ENCODE measurements at places on chromosomes 11 and 22.
A peak's percentile ranks its signal among the peaks of the same experiment; 100 is the strongest.

DNA sequence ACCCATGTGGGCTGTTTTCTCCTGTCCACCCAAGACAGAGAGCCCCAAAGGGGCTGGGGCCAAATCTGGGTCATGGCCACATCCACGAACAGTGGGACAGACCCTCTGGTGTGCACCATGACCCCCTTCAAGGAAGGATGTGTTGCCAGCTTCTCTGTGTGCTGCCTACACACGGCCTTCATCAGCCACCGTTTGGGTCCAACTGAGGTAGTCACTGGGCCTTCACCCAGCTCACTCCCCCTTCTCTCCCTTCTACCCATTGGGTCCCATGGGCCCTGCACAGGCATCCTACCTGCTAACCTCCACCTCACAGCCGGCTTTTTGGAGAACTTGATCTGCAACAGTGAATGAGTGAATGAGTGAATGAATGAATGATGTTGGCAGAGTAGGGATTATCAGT lies 1484.9 kb downstream of the BRD1 start:
- no peak for DNase-seq

GRCh38 chr11:8206251-8207079 lies 37.6 kb upstream of the RIC3 start:
- peak; percentile 91 for DNase-seq

- no peak for DNase-seq
These were observed at the start of gene TREH for GRCh38 chr11:118679483-118679882. TREH (minus strand) TSS chr11:118679650; CDS start chr11:118679627, 23 bp downstream.

DNA sequence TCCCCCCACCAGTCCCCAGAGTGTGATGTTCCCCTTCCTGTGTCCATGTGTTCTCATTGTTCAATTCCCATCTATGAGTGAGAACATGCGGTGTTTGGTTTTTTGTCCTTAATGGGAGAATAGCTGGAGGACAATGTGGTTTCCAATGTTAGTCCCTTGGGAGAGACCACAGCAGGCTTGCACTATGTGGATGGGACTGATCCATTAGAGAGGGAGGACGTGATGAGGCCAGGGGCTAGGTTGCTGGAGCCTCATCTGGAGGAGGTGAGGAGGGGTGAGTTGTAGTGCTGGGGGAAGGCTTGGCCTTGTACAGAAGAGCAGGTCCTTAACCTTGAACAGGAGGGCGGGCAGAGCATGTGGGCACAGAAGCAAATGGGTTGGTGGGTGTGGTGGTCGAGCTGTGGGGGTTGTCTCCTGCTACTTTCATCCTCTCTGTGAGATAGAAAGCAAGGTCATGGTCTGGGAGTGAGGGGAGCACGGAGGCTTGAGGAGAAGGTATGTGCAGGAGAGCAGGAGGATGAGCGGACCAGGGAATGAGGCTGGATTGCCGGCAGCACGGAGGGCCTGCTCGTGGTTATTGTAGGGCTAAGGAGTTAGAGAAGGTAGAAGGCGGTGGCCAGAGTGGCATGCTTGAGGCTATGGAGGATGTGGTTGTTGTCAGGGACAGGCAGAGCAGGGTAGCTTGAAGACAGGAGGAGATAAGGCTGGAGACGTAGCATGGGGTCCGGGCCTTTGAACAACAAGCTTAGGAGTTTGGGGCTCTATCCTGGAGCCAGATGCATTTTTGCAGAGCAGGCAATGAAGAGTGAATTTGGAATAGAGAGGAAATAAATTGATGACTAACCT lies 11.2 kb upstream of the SREBF2 start:
- DNase-seq, result no peak

DNA sequence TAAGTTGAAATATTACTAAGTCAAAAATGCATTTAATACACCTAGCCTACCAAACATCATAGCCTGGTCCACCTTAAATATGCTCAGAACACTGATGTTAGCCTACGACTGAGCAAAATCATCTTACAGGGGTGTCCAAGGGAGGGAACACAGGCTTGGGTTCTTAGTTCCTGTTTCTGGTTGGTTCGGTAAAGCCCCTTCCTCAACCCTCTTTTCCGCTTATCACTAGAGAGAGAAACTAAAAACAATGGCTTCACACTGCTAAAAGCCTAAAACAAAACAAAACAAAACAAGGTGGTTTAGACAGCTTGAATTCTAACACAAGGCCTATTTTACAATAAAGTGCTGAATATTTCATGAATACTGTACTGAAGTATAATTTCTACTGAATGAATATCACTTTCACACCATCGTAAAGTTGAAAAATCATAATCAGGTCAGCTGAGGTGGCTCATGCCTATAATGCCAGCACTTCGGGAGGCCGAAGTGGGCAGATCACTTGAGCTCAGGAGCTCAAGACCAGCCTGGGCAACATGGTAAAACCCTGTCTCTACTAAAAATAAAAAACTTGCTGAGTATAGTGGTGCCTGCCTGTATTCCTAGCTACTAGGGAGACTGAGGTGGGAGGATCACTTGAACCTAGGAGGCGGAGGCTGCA lies 118.0 kb downstream of the SIK3 start:
- DNase-seq, result no peak

DNA sequence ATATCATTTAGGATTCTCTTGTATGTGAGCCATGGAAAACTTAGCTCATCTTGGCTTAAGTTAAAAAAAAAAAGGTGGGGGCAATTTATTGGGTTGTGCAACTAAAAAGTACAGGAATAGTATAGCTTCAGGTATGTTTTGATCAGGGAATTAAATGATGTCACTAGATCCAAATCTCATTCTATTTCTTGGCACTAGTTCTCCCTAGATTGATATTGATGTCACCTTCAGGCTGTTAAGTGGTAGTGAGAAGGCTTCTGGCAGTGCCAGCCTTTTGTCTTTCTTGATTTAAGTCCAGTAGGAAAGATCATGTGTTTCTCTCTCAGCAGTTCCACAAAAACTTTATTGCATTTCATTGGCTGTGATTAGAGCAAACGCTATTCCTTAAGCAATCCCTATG lies 65.0 kb upstream of the ZBED5 start:
- DNase-seq, result no peak

GRCh38 chr11:96267496-96268032 lies 75.4 kb downstream of the MAML2 start:
- DNase-seq, result no peak

DNA sequence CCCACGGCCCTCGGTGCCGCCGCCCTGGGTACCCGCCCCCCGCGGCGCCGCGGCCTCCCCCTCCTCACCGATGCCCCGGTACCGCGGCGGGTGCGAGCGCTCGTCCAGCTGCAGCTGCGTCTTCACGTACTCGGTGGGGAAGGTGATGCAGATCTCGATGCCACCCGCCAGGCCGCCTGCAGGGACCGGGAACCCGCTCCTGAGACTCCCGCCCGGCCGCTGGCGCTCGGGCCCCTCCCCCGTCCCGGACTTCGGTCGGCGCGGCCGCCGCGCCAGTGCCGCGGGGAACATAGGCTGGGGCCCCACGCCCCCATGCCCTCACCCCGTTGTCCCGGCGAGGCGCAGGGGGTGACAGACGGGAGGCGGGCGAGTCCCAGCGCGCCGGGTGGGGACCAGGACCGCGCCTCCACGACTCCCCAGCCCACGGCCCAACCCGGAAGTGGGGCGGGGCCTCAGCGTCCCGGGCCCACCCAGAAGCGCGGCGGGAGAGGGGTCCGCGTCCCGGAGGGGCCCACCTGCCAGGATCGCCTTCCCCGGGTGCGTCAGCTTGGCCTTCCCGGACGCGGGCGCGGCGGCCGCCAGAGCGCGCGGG lies 375 bp downstream of the SLC25A1 start:
- DNase-seq, result no peak

DNA sequence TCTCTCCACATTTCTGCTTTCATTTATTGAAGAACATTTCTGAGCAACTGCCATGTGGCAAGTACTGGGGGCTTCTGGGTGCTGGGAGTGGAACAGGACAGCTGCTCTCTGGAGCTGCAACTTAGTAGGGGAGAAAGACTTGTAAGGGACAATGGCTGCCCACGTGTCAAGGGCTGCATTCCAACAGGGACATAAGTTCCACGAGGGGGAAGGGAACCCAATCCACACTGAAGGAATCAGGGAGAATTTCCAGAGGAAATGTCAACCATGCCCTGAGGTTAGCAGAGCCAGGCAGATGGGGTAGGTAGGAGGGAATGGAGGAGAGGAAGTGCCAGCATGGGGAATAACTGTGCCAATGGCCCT lies 1.7 kb downstream of the MAPK8IP2 start:
- no peak for DNase-seq

DNA sequence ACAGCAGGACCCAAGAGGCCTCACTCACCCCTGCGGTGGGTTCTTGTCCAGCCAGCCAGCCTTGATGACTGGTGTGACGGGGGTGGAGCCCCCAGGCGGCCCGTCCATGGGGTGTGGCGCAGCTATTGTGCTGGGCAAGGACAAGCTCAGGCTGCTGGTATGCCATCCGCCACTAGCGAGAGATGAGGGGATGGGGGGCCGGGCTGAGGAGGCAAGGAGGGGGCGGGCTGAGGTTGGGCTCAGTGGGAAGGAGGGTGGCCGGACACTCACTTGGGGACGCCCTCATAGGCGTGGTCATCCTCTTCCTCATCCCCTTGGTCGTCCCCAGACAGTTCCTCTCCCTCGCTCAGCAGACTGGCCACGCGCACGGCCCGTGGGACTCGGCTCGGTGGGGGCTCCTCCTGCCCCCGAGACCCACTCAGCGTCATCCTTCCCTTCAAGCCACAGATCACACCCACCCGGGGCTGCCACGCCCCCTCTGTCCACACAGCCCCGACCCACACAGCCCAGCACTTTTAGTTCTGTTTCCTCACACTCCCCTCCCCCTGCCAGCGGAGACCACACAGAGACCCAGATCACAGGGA lies 38.0 kb upstream of the PDE2A start:
- DNase-seq, result no peak

DNA sequence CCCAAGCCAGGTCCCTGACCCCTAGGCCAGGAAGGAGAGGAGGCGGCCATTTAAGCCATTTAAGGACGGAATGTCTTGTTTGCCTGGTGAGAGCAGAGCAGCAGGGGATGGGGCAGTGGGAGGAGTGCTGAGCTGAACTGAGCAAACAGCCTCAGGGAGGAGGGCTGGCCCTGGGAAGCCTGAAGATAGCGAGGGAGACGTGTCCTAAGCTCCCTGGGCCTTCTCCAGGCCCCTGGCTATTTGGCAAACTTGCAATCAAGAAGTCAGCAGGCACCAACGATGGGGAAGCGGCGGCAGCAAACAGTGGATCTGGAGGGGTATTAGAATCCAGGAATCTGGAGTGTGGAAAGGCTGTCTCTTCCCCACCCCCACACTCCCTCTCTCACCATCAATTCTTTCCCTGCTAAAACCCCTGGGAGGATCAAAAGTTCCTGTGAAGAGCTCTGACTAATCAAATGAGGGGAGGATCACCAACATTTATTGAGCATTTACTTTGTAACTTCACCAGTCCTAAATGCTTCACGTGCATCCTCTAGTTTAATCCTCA lies 8.8 kb downstream of the BCL9L start:
- DNase-seq, result no peak

GRCh38 chr11:124327775-124328174 lies 7.8 kb upstream of the OR8D2 start:
- no peak for DNase-seq

GRCh38 chr22:26847046-26847445 lies 189.7 kb downstream of the MIAT start:
- no peak for DNase-seq

DNA sequence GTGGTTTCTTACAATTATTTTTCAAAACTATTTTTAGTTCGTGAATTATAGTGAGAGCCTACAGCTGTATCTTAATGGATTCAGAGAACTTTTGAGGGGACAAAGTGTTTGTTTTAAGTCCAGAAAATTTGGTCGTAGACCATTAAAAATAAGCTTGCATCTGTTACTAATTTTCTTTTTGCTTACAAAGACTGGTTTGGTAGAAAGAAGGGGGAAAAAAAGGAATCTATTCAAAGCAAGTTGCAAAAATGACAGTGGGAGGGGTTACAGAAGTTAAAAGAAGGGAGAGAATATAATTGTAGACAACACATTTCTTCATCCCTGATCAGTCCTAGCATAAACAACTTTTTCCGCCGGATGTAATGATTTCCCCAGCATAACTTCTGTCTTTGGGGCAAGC lies 72.1 kb downstream of the AMOTL1 start:
- no peak for DNase-seq

DNA sequence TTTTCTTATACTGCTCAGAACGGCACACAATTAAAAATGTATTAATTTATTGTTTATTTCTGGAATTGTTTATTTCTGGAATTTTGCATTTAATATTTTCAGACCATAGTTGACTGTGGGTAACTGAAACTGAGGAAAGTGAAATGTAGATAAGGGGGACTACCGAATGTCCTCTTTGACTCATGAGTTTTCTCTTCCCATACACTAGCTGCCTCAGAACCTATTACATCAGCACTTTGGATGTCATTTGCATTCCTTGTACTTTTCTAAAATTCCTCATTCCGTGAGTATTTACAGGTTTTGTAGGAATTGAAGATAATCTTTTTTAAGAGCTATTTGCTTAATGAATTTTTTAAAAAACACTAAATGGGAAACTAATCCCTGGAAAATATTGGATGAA lies 29.8 kb downstream of the ZC3H12C start:
- DNase-seq, result no peak

DNA sequence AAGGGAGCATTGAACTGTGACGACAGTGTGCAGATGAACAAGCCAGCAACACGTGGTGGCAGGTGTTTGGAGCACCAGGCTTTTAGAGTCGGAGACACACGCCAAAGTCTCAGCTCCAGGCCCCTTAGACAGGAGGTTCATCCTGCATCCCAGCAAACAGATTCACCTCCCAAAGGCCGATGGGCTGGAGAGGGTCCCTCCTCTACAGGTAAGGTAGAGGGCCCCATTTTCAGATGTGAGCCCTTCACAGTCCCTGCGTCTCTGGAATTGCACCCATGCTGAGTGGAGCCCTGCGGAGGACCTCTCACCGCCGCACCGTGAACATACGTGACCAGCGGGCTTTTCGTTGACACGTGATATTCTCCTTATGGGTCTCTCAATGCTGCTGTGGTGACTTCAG lies 109.0 kb upstream of the B3GAT1 start:
- no peak for DNase-seq

DNA sequence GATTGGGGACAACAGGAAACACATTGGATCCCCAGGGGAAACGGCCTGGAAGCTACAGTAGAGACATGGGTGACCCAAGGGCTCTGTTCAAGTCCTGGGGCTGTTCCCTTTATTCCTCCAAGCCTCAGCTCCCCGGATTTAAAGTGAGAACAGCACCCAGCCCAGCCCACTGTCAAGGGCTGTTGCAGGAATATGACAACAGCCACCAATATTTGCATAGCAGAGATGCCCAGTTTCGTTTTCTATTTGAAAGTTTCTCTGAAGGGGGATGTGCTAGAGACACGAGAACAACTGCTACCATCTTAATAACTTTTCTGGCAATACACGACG lies 81.1 kb upstream of the WNT7B start:
- DNase-seq, result no peak
